ACHN (cell line): ENCODE measurements at places on chromosomes 4 and X.
A peak's percentile ranks its signal among the peaks of the same experiment; 100 is the strongest.

GRCh38 chrX:116142976-116143375 lies 27.6 kb upstream of the AGTR2 start:
- DNase-seq: no peak

- DNase-seq: peak; percentile 79
Measured at GRCh38 chr4:164956766-164957643, 20.5 kb downstream of the TRIM61 start.

GRCh38 chr4:123488916-123489315 lies 92.3 kb downstream of the SPRY1 start:
- peak; percentile 37 for DNase-seq

DNA sequence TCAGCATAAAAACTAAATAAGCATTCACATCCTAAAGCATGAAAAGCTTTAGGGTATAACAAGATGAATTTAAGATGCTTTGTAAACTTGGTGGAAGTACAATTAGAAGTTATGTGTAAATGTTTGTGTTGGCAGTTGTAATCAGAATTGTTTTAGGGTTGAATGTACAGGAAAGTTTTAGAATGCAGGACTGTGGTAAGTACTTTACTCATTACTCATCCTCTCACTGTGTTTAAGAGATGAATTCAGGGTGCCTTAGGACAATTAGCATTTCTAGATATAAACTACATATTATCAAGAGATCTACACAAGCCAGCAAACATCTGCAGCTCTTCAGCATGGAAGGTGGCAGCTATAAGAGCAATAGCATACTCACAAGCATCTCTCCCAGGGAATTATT lies 77.5 kb upstream of the ELOVL6 start:
- DNase-seq: no peak

GRCh38 chr4:165096776-165097175 lies 15.9 kb downstream of the TMEM192 start:
- DNase-seq: peak; percentile 30
